ENCODE measurements at places on chromosomes 5 and 9.
A peak's percentile ranks its signal among the peaks of the same experiment; 100 is the strongest.

- no peak for DNase-seq
Measured at GRCh38 chr5:91438871-91439270, 55.8 kb upstream of the ARRDC3 start.

- DNase-seq, result no peak
Measured at GRCh38 chr9:88673886-88674285, 138.9 kb downstream of the NXNL2 start.

DNA sequence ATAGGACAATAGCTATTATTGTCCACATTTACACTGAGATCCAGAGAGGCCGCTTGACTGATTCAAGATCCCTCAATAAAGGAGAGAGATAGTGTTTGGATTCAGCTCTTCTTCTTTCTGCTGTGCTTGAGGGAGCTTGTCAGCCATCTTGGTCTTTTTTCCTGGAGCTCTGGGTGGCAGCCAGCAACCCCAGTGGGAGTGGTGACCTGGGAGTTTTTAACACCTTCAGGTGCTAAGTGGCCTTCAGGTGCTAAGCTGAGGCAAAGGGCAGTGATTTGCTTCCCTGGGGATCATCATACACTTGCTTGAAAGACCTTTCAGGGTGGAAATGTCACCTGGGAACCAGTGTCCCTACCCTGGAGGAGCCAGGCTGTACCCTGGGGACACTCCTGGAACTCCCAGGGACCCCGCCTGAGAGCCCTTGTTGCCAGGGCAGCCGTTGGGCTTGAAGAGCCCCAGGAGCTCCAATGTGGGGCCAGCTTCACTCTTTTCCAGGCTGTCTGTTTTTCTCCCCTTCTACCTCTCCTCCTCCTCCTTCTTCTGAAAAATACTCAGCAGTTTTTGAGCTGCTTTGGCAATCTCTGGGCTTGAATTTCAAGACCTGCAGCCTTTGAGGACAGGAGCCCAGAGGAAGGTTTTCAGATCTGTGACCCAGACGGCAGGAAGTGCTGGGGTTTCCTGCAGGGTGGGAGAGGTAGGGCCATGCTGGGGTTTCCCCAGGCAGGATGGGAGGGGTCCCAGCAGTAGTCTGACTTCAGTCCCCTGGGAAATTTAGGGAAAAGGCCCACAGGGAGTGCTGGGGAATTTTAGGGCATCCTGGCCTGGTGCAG, 59.7 kb downstream of the FGF18 start:
- DNase-seq, result no peak

GRCh38 chr5:95554331-95554646, 488 bp downstream of the SKIC3 start:
- DNase-seq, result no peak

DNA sequence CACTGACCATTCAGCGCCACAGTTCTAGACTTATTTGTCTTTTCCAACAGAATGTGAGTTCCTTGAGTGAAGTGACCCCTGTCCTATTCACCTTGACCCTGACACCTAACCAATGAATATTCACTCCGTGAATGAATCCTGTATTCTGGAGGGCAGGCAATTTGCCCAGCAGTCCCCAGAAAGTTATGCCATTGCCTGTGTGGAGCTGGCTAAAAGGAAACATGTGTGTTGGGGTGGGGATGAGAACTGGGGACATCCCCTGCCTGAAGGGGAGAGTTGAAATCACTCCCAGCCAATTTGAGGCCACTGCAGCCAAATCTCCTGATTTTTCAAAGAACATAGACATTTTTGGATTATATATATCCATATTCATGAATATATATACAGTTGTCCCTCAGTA, 199.0 kb downstream of the SLIT3 start:
- no peak for DNase-seq

DNA sequence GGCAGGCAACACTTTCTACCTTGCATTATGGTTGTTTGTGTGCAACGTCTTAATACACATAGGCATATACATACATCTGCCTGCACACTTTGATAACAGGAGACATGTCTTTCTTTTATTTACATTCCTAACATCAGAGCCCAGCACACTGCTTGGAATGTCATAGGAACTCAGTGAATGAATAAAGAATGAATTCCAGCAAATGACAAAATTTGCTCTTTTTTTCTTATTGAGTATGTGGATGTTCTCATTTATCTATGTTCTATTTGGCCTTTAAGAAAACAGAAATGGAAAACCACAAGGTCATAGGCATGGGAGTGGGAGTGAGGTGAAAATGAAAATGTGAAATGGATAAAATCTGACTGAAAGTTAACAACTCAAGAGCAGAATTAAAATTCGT, 36.3 kb upstream of the PALM2AKAP2 start:
- no peak for DNase-seq

GRCh38 chr5:93583439-93583767, 381 bp downstream of the NR2F1 start:
- DNase-seq, result no peak

GRCh38 chr9:134191455-134192209, 27.3 kb upstream of the RNU6ATAC start:
- peak; percentile 25 for DNase-seq

DNA sequence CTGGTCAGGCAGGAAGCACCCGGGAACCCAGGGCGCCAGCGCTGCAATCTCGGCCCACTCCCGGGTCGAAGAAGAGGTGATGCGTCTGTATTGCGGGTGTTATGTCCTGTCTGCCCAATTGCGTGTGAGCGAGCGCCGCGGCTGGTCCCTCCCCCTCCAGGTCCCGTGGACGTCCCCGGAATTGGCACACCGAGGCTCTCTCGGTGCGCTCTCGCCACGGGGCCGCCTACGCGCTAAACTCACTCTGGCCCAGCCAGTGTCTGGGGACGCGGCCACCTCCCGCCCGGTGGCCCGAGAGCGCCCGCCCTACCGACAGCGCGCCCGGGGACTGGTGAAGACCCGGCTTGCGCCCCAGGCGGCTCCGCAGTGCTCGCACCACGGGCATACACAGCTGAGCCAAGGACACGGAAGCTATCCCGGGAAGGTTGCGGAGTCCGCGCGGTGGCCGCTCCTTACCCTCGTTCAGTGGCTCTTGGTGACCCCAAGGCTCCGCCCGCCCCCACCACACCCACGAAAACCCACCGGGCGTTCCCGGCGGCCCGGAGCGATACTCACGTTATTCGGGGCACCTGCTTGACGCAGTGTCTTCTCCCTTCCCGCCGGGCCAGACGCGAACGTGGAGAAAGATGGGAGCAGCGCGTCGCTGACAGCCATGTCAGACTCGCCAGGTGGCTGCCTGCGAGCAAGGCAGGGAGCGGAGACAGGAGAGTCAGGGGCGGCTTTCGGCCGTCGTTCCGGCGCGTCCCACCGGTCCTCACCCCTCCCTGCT, 1.0 kb downstream of the KLF4 start:
- DNase-seq, result peak; percentile 91

- no peak for DNase-seq
Measured at GRCh38 chr5:172623313-172623980, 17.6 kb upstream of the NEURL1B start.

DNA sequence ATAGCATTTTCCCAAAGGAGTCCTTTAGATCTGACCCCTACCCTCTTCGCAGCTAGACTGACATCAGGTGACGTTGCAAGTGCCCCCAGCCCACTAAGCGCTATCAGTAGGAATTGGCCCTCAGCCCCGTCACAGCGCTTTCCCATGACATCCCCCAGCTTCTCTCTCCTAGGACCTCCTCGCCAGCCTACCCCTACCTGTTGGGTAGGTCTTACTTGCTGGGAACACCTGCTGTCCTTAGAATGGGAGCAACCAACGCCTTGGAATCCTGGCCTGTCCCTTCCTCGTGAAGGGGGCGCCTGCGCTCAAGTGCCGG, 584 bp upstream of the PIP5K1B start:
- DNase-seq, result no peak

GRCh38 chr9:90469865-90470387, 172.7 kb downstream of the DIRAS2 start:
- DNase-seq, result no peak

DNA sequence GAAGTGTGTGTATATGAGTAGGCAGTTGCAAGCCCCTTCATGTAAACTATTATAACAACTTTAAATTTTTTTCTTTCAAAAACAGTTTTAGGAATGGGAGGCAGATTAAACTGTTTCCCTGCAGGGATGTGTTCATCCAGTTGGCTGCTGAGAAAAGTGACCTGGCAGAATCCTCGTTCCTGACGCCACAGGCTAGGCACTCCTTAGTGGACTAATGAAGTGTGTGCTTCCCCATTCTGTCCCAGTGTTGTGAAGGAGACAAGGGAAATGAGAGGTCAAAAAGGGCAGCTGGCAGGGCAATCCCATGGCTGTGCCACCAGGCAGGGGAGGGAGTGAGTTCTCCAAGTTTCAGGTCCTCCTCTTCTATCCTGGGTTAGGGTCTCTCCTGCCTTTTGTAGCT, 59.8 kb downstream of the FOXD1 start:
- no peak for DNase-seq

- no peak for DNase-seq
Measured at GRCh38 chr5:113804943-113805342, 291.4 kb downstream of the YTHDC2 start.

DNA sequence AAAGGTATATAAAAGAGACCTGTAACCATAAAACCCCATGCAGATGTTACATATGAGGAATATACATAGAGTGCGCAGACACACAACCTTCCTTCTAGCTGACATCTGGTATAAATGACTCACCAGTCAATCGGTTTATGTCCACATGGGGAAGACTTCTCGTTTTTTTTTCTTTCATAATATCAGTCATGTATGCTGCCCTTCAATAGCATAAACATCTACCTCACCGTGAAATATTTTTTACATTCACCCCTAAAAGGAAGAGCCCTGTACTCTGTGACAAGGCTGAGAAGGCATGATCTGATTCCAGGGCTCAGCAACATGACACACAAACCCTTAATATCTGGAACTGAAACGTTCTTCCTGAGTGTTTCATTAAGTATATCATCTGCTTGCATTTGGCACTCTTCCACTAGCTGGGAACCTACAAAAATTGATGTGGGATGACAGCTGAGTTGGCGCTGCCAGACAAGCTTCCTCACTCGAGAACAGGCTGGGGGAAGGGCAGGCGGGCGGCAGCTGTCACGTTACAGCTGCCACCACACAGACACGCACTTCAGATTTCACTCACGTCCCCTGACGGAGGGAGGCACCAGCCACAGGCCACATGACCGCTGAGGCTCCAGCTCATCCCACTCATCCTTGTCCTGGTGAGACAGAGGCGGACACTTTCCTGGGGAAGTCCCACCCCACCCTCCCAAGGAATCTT, 74.2 kb downstream of the SHB start:
- peak; percentile 91 for DNase-seq

GRCh38 chr5:178677429-178677828, 50.6 kb upstream of the CLK4 start:
- no peak for DNase-seq

DNA sequence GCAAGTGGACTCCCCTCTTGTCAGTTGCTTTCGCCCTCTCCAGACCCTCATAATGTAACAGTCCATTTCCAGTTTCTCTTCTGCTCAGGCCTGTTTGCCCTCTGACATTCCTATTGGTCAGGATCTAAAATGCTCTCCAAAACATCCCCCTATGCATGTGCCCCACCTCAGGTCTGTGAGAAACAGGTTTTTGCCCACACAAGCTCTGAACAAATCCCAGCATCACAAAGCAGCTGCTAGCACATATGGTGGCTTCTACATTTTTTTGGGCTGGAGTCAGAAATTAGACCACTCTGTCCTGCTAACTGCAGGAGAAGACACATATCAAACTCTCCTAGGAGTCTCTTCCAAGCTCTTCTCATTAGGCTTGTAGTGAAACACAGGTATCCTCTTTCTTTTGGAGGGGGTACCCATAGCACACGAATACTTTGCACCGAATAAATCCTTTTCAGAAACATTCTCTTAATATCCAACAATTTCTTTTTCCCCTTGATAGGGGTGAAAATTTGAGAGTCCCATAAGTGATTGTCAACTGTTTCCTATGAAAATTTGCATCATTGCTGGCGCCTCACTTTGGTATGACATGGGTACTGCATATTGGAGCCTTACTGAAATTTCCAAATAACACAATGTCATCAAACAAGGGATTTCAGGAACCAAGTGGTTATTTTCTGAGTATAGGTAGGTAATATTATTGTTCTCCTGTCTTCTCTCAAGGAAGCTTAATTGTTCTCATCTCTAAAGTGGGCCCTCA, 19.3 kb upstream of the HSPA9 start:
- DNase-seq, result no peak

DNA sequence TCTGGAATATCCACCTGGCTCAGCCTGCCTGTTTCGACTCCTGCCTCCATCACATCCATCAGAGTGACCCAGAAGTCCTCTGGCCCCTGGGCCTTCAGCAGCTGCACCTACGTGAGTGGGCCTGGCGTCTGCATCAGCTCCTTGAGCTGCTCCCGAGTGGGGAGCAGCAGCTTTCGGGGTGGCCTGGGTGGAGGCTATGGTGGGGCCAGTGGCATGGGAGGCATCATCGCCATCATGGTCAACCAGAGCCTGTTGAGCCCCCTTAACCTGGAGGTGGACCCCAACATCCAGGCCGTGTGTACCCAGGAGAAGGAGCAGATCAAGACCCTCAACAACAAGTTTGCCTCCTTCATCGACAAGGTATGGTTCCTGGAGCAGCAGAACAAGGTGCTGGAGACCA, 83.0 kb downstream of the SEC61B start:
- DNase-seq, result no peak

- DNase-seq, result peak; percentile 74
Measured at GRCh38 chr9:127185931-127186781, 63.7 kb upstream of the ANGPTL2 start.

DNA sequence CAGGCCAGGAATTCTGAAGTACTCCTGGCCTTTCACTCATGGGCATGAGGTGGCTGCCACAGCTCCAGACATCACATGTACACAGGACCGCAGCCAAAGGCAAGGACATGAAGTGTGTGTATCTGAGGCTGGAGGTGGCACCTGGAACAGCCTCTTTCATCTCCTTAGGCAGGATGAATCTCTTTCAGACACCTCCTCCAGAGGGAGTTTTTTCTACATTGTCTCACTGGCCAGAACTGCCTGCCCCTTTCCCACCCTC, 142.8 kb downstream of the BARX1 start:
- no peak for DNase-seq

GRCh38 chr9:131728546-131728910, 11.3 kb downstream of the RAPGEF1 start:
- DNase-seq, result no peak

DNA sequence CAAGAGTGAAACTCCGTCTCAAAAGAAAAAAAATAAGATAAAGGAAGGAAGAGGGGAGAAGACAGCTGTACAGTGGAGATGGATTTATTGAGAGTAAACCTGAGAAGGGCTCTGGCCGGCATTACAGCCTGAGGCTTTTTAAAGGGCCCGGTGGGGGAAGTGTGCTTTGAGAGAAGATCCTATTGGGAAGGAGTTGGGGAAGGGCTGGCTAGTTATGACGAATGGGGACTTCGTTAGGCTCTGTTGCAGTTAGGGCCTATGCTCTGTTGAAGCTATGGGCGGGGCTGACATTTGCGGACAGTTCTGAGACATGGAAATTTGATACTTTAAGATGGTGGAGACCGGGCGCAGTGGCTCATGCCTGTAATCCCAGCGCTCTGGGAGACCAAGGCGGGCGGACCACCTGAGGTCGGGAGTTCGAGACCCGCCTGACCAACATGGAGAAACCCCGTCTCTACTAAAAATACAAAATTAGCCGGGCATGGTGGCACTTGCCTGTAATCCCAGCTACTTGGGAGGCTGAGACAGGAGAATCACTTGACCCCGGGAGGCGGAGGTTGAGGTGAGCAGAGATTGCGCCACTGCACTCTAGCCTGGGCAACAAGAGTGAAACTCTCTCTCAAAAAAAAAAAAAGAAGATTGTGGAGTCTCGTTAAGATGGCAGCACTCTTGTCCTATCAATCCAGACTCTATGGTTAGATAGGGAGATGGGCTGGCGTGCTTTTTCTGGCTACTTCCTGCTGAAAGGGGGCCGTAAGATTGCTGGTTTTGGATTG, 33.2 kb downstream of the C9orf50 start:
- no peak for DNase-seq

GRCh38 chr5:90792725-90793124, 234.1 kb downstream of the ADGRV1 start:
- no peak for DNase-seq

GRCh38 chr5:72477644-72478043, 29.6 kb downstream of the ZNF366 start:
- DNase-seq, result no peak
